Airway epithelial cell (primary cell): ENCODE measurements at places on chromosomes 4 and X. TPM values are rescaled to one million over a fixed set of nuclear protein-coding genes. Genes with fewer than 3 reads are reported as not detected.

NXF2 gene
- not detected in 2 replicates for total RNA-seq

CSN1S1 gene
- not detected in 2 replicates for total RNA-seq

STATH gene
- not detected in 2 replicates for total RNA-seq

SPANXC gene
- total RNA-seq = not detected in 2 replicates

AMBN gene
- not detected in 2 replicates for total RNA-seq

NALF2 gene
- total RNA-seq = 0.21 TPM in 1 of 2 replicates, not detected in the other

GLRA2 gene
- not detected in 2 replicates for total RNA-seq

ZDHHC9 gene
- 11.2 and 22.4 TPM in 2 replicates for total RNA-seq
